ENCODE measurements at places on chromosomes 3 and 15.
A peak's percentile ranks its signal among the peaks of the same experiment; 100 is the strongest.

DNA sequence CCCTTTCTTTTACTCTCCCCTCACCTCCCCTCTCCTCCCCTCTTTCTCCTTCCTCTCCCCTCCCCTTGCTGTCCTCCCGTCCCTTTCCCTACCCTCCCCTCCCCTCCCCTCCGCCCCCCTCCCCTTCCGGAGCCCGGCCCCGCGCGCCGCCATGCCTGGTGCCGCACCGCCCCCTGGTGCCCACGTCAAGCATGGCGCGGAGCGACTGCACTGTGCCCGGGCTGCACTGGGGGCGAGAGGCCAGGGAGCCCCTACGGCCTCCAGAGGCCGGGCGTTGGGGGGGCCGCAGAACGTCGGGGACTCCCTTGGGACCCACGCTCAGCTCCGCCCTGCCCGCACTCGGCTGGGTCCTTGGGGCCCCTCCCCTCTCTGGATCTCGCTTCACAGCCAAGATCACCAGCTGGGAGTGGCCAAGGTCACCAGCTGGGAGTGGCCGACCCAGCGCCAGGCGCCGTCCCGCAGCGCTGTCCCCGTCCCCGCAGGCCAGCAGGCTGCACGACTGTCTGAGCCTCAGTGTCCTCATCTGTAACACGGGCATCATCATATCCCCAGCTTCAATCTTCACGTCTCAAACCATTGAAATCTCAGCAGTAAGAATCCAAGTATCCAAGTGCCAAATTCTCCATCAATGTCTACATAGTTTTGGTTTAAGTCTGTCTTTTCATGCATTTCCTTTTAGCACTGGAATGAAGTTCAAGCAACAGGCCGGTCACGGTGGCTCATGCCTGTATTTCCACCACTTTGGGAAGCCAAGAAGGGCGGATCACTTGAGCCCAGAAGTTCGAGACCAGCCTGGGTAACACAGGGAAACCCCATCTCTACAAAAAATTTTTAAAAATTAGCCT is 42.5 kb downstream of the TPRA1 start:
- peak; percentile 73 for DNase-seq

DNA sequence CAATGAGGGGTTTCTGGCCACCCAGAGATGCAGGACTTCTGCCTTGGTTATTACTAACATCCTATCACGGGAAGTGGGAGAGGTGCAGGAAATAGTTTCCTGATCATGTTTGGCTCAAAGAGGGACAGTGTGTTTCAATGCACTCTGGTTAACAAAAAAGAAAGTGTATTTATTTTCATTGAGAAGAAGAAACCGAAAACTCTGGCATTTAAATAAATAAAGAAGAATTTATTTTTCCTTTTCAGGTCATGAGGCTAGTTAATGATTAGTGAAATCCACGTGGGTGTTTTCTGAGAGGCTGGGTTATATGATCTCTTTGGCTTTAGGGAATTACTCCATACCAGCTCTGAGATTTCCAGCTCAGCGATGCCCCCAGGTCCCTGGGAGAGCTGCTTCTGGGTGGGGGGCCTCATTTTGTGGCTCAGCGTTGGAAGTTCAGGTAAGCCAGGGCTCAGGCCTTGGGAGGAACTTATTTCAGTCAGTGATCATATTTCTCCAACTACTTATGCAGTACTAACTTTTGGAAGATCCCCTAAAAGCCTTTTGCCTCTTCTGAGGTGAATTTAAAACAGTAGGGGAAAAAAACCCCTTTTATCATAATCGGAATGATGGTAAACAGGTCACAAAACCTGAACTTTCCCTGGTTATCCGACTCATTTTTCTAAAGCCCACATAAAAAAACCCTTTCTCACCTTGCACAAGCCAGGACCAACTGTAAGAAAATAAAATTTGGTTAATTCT is at the start of gene PLA1A:
PLA1A (plus strand) TSS at position 338 of the 741 bp plus-strand sequence; CDS start at position 367, 29 bp downstream.
- DNase-seq, result no peak

- DNase-seq, result no peak
Observed at GRCh38 chr3:132245552-132246142, 71.6 kb upstream of the ACP3 start.

DNA sequence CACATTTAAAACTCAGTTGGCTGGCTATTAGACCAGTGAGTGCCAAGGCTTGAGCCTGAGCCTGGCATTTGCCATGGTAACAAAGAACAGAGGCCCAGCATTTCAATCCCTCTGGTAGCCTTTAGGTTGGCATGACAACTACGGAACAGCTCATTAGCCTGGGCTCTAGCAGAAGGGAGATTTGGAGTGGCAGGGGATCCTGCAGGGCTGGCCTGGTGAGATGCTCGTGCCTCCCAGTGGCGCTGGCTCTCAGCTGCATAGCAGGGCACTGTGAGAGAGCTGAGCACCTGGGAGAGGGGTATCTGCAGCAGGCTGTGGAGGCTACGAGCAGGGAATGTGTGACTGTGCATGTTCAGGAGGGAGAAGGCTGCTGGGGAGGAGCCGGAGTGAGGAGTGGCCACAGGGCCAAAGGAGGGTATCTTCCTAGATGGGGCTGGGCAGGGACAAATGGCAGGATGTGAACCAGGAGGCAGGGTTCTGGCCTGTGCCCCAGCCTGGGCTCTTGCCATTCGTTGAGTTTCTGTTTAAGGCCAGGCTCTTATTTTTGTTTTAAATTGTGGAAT is 5.6 kb upstream of the ABTB1 start:
- DNase-seq, result no peak

DNA sequence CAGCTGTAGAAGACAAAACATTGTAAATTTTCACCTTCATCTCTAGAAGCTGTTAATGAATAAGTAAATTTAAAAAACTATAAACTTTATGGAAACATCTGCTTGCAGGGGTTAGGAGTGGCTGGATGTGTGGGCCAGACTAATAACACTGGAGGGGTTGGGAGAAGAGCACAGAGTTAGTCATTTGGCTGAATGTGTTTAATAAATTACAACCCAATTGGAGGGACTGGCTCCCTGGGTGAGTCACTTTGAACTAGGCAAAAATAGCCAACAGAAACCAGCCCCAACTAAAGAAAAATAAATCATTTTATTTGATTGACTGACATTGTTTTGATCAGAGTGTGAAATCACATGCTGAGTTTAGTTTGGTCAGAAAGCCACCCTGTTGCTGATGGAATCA is 21.8 kb downstream of the DGKG start:
- no peak for DNase-seq

DNA sequence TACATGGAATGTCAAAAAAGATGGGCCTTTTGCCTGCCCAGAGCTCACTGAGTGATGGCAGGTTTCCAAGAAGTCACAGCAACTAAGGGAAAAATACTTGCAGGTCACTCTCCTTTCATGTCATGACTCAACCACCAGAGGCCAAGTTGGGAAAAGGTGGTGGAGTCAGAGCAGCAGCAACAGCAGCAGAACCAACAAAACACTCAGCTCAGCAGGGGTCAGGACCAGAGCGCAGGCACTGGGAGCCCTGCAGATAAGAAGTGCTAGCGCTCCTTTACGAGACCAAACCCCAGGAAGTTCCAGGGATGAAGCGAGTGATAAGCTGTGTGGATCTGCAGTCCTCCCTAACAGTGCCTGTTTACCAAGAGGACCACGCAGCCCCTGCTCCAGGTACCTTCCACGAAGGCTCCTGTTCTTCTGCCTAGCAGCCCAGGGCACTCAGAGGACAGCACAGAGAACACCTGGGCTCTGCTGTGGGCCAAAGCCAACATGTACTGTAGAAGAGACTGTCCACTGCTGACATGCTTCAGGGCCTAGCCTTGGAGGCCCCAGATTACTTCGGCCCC is 26.0 kb downstream of the POC1A start:
- DNase-seq, result no peak

- DNase-seq, result no peak
Observed at GRCh38 chr3:130688015-130688688, 58.5 kb downstream of the PIK3R4 start.

GRCh38 chr3:66762916-66763693 is 235.0 kb upstream of the KBTBD8 start:
- DNase-seq, result no peak

- no peak for DNase-seq
Observed at GRCh38 chr15:41965441-41966413, 6.6 kb downstream of the EHD4 start.

GRCh38 chr3:124829178-124829818 is 57.9 kb downstream of the ITGB5 start:
- no peak for DNase-seq

GRCh38 chr3:136122006-136122405 is 74.1 kb downstream of the MSL2 start:
- DNase-seq, result no peak

DNA sequence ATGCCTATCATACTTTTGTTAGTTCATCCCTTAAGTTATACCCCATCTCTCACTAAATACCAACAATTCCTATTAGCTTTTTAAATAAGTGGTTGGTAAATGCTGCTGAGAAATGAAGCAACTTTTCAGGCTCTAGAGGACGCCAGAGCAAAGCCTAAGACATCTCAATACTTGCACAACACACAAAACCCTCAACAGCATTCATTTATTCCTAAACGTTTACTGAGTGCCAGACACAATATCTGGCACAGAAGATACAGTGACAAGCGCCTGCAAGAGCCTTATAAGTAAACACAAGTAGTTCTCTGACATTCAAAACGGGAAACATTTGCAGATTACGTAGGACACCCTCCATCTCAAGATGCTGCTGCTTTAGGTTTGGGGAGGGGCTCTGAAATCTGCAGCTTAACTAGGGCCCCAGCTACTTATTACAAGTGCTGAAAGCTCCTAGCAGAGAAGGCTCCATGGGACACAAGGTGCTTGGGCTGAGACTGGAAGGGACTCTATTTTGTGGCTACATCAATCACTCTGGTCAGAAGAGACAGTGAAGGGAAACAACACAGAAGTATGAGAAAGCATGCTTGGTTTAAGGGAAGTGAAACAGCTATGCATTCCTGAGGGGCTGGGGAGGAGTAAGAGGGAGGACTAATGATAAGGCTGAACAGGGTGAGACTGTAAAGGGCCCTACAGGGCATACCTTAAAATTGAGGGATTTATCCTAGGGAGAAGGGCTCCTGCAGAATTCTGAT is 311.3 kb downstream of the PLCL2 start:
- DNase-seq, result no peak

DNA sequence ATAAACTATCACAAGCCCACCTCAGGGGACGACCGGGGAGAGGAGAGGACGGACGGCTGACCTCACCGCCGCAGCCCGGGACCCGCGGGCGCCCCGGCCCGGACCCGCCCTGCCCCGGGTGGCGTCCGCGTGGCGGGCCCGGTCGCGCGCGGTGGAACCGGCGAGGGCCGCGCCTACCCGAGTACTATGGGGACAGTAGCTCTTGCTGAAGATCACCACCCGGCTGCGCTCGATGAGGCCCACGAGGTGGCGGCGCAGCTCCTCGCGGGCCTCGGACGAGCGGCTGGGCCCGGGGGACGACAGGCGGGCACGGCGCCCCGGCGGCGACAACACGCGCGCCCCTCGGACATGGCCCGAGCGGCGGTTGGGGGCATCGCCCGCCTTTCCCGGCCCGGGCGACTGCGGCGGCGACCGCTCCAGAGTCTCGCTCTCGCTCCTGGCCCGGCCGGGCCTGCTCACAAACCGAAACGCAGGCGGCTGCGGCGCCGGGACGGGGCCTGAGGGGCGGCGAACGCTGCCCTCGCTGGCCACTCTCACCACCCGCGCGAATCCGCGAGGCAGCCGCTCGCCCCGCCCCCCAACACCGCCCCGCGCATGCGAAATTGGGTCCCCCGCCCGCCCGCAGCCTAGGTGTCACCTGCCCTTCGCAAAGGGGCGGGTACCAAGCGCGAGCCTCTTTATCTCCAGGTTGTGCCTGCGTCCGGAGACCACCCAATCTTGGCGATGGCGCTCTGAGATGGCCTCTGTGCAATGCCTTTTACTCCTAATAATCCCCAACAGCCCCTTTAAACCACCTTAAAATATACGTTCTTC is at the start of gene TXNRD3:
TXNRD3 (minus strand) TSS at position 554 of the 813 bp plus-strand sequence.
- peak; percentile 70 for DNase-seq

Measured in CD4-positive, alpha-beta T cell treated with Interleukin-17A for 1 hour (primary cell).